ENCODE measurements at places on chromosomes 12 and 14.

GRCh38 chr12:25207411-25207810 is 12.4 kb downstream of the ETFRF1 start:
- DNase-seq = no peak

- no peak for DNase-seq
Observed at GRCh38 chr14:76259029-76259735, 107.5 kb downstream of the GPATCH2L start.

- DNase-seq = no peak
Observed at GRCh38 chr12:123094349-123095077, 56.4 kb downstream of the PITPNM2 start.

DNA sequence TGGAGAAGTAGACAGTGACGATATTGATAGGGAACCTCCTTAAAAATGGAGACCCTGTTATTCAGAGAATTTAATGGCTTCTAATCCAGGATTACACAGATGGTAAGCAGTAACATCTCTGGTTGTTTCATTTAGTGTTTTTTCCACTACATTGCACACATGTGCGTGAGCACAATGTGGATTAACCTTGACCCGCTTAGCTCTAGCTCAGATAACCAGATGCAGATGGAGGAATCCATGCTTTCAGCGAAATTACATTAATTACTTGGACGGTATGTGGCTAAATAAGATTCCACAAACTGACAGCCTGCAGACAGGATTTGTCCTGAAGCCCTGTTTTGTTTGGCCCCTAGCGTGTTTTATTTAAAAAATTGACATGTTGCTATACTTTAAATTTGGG is 378.4 kb downstream of the CCDC91 start:
- no peak for DNase-seq

DNA sequence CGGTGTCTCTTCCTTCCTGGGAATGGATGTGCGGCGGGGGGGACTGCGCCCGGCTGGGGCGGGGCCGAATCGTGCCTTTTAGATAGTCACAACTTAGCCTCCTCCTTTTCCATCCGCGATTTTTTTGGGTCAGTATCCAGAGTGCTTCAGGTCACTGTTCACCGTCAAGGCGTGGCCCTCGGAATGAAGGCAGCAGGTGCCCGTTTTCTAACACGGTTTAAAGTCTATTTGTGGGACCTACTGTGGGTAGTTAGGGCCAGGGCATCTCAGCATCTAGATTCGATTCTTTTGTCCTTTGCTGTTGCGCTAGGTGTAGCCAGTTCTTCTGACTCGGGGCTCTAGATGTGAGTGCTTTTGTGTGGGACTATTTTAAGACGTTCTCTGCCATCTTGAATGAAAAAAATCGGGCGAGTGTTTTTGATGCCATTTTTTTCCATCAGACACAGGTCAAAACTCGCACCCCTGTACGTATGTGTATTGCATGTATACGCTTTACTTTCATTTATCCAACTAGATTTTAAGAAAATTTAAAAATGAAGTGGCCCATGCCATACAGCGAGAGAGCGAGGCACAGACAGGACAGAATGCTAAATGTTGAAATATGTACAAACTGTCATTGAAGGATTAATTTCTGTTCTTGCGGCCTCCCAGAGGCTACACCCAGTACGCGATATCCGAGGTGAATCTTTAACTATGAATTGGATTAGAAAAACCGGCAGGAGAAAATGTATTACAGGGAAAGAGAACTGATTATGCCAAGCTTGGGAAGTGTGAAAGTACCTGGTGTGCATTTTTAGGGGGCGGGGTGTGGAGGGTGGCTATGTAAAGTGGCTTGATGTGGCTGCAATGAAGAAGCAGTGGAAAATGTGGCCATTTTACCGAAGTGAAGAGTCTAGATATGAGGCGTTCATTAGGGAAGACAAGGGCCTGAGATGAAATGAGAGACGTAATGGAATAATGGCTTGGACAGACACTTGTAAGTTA is 835 bp downstream of the VEZT start:
- no peak for DNase-seq

DNA sequence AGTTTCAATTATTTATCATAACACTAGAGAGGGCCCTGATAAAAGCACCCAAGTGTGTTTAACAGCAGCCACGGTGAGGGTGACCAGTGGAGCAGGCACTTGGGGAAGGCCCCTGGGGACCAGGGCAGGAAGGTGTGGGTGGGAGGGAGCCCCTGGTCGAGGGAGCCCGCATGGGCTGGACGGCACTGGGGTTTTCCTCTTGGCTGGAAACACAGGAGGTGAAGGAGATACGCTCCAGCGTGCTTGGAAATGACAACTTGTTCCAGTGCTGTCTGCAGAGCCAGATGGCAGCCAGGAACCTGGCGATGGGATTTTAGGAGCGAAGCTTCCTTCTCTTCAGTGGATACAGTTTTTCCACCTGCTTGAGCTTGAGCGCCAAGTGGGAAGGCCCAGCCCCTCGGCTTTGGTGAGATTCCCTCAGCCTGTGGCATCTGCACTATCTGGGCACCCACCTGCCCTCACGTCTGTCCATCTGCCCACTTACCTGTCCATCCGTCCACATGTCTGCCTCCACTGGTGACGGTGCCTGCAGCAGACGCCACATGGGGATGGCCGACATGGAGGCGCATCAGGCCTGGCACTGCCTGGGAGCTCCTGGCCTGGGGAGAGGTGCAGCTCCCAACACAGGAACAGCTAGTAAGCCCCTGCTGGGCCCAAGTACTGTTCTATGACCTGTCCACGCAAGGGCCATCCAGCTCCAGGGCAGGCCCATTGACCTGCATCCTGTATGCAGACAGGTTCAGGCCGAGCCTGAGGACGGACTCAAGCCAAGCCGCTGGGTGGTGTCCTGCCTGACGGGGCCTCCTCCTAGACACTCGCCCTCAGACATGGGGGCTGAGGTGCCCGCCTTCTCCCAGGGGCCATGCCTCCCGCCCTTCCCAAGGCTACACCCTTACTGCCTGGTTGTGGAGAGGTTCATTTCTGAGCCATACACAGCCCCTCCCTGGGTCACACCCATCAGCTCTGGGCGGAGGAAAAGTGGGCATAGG is 192.2 kb upstream of the C14orf180 start:
- DNase-seq = no peak

GRCh38 chr12:49462083-49462744 is 76.6 kb upstream of the KCNH3 start:
- DNase-seq = no peak

GRCh38 chr12:57452937-57453509 is 2.1 kb upstream of the INHBE start:
- no peak for DNase-seq

- no peak for DNase-seq
Observed at GRCh38 chr12:61011767-61012423, 1248.3 kb upstream of the USP15 start.

- no peak for DNase-seq
Observed at GRCh38 chr12:91127751-91128150, 16.5 kb upstream of the LUM start.
